ENCODE measurements at places on chromosomes 1 and 21.

DNA sequence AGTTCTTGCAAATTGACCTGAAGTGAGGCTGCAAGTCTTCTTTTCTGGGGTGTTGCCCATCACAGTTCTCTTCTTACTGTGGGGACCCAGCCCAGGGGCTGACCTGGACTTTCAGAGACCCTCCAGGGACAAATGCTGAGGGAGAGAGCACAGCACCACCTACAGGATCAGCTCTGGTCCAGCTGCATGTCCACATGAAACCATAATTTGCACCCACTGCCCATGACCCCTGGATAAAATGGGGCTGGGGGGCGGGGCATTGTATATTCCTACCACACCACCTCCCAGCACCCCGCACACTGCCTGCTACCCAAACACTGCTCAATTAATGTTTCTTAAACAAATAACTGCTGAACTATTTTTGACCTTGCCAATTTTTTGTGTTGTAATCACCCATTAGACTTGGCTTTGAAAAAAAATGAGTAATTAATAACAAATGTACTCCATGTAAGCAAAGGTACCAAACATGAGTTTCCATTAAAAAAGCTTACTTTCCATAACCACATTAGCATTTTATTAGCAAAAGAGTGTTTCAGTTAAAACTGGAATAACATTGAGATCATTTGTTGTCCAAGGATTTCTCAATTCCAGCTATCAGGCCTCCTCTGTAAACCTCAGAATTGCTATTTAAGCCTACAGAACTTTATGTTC, 168.0 kb upstream of the RAB4A start:
- DNase-seq = no peak

DNA sequence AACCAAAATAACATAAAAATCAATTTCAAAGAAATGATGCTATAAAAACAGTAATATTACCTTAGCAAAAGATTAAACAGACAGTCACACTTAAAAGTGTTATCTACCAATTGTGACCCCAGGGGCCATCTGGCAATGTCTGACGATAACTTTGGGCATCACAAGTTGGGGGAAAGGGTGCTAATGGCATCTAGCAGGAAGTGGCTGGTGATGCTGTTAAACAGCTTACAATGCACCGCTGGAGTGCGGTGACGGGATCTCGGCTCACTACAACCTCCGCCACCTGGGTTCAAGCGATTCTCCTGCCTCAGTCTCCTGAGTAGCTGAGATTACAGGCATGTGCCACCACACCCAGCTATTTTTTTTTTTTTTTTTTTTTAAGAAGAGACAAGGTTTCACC, 27.6 kb downstream of the NUP133 start:
- no peak for DNase-seq

DNA sequence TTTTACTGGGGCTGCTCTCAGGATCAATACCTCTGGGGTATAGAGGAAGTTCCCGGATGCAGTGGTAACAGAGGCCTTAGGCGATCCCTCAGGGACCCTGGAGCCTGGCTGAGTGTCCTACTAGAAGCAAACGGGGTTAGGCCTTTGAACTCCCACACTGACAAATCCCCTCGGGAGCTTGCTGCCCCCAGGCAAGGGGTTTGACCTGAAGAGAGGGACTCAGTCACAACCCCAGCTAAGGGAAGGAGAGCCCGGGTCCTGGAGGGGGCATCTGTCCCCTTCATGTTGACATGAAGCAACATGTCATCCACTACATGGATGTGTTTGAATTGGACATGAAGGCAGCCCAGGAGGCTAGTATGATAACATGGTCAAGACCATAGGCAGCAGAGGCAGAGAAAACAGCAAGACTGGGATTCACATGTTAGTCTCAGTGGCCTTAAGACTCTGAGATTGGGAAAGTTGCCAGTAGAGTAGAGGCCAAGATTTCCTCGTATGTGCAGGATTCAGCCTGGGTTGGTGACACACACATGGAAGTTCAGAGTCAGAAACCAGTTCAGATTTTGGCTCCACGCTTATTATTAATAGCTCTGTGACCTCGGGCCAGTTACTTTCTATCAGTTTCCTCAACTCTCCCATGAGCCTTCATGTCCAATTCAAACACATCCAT, 101.5 kb downstream of the KCNN3 start:
- no peak for DNase-seq

DNA sequence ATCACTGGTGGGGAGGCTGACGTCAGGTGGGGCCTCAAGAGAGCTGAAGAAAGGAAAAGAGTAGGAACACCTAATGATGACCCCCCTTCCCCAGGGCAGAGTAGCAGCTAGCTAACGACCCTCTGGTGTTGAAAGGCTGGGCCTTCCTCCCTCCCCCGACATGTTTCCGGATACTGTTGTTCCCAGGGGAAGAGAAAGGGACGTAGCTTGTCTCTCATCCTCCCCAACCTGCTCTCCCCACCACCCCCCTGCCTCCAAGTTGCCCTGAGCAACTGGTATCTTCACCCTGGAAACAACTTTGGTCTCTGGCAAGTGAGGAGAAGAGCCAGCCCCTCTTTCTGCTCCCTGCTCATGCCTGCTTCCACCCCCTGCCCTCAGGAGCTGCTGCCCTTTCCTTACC, 2.4 kb downstream of the SEMA6C start:
- DNase-seq = no peak

DNA sequence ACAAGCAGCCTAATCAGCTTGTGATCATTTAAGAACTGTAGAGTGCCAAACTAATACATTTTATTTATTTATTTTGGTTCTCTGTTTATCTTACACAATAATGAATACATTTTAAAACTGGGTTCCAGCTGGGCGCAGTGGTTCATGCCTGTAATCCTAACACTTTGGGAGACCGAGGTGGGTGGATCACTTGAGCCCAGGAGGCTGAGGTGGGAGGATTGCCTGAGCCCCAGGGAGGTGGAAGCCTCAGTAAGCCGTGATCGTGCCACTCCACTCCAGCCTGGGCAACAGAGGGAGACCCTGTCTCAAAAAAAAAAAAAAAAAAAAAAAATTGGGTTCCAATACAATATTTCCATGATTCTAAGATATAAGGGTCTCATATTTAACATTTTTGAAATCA, 9.2 kb downstream of the FBXO28 start:
- no peak for DNase-seq

- DNase-seq = no peak
Observed at GRCh38 chr1:170471398-170472053, 60.4 kb upstream of the GORAB start.

- DNase-seq = no peak
Observed at GRCh38 chr1:167332503-167332902, 111.8 kb downstream of the POU2F1 start.

DNA sequence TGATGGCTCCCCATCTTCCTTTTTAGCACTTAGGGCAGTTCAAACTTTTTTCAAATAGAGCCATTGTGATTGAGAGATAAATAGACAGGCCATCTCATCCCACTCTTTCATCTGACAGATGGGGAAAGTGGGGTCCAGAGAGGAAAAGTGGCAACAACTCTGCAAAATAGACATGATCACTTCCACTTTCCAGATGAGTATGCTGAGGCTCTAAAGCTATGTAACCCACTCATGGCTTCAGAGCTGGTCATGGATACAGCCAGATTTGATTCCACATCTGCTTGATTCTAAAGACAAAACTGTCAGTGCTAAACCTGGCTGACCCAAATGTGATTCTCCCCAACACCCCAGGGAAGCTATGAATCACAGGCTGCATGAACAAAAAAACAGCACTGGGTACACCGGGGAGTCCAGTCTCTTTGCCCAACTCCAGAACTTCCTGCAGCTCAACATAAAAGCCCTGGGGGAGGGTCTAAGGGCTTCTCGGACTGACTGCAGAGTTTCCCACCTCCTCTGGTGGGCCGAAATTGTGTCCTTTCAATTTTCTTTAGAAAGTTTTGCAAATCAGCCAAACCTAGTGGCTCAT, 59.3 kb downstream of the PLPP3 start:
- DNase-seq = no peak

- no peak for DNase-seq
Observed at GRCh38 chr1:199150756-199151155, 511.9 kb downstream of the PTPRC start.

GRCh38 chr1:224219011-224219611, 36.1 kb downstream of the DEGS1 start:
- no peak for DNase-seq

- DNase-seq = no peak
Observed at GRCh38 chr1:6385488-6386191, 7.9 kb downstream of the ACOT7 start.

DNA sequence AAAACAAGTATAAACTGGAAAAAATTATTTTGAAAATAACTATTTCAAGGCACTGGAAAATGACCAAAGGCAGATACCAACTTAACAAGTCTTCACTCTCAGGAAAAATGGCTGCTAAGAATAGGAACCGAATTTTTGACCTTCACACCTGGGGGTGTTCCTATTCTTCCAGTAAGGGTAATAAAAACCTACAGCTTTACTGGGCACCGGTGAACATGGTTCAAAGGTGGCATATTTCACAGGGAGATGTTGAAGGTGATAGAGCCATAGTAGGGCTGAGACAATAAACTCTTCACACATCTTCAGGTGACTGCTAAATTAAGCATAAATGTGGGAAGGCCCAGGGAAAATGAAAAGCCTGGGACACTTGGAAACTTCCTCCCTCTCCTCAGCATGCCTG, 65.4 kb upstream of the IFFO2 start:
- no peak for DNase-seq
